ENCODE measurements at places on chromosomes 7 and 10.

- DNase-seq, result no peak
These were observed 320.7 kb downstream of the HGF start for GRCh38 chr7:81449105-81449504.

- peak; percentile 21 for DNase-seq
These were observed 75.7 kb downstream of the LYZL2 start for GRCh38 chr10:30553626-30554439.

DNA sequence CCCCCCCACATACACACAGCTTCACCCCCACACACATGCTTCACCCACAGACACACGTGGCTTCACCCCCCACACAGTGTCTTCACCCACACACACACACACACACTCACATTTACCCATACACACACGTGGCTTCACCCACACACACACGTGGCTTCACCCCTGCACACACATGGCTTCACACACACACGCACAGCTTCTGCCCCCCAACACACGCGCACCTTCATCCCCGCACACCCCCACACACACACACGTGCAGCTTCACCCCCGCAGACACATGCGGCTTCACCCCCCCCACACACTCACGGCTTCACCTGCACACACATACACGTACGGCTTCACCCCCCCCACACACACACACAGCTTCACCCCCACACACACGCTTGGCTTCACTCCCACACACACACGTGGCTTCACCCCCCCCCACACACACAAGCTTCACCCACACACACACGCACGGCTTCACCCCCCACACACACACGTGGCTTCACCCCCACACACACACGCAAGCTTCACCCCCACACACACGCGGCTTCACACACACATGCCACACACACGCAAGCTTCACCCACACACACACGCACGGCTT is 82.4 kb downstream of the NKX6-2 start:
- no peak for DNase-seq

- DNase-seq, result no peak
These were observed 109.1 kb downstream of the SEPTIN7 start for GRCh38 chr7:35909870-35910357.

DNA sequence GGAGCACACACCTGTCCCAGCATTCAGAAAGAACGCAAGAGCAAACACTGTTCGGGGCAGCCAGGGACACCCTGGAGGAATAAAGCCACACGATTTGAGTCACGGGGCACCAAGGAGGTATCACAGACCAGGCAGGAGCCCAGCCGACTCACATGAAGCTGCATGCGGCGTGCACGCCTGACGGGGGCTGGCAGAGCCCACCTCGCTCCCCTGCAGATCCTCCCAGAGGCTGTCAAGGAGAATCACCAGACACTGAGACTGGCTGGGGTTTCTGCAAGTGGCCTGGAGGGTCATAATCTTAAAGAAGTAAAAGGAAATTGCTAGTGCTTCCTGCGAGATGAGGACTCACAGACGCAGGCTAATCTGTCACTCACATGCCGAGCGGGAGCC is 61.6 kb downstream of the TCERG1L start:
- DNase-seq, result no peak

GRCh38 chr10:131824371-131825149 is 76.2 kb upstream of the PPP2R2D start:
- no peak for DNase-seq

DNA sequence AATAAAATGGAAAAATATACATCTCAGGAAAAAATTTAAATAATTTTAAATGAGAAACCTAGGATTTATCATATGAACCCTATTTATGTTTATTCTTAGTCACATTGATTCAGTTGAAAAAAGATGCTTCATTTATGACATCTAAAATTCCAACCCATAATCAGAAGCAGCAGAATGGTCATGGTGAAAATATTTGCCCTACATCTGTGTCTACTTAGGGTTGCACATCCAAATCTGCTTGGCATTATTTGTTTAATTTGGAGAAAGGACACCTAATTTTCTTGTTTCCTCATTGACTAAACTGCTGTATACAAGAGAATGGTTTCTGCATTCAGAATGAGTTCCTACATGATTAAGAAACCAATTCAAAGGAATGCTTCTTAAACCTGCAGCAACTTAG is 72.9 kb upstream of the SKAP2 start:
- DNase-seq, result no peak

DNA sequence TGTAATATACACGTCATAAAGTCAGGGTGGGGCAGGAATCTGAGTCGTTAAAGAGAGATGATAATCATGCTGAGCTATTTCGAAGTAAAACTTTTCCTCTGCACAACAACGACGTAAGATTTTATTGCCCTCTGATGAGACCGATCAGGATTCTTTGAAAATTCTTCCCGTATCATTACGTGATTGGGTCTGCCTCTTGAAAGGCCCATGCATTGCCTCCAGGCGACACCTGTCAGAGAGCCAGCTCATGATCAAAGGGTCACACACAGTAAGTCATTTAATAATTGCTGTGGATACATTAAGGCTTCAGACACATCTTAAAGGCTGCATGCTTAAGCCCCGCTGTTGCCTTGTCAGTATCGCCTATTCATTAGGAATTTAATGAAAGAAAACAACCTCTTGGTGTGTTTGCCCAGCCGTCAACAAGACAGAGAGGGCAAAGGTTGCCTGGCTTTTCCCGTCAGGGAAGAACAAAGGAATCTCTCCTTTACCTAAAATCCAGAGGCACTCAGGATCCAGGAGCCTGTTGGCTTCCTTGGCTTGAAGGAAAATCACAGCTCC is 189.0 kb upstream of the SH2B2 start:
- DNase-seq, result no peak

DNA sequence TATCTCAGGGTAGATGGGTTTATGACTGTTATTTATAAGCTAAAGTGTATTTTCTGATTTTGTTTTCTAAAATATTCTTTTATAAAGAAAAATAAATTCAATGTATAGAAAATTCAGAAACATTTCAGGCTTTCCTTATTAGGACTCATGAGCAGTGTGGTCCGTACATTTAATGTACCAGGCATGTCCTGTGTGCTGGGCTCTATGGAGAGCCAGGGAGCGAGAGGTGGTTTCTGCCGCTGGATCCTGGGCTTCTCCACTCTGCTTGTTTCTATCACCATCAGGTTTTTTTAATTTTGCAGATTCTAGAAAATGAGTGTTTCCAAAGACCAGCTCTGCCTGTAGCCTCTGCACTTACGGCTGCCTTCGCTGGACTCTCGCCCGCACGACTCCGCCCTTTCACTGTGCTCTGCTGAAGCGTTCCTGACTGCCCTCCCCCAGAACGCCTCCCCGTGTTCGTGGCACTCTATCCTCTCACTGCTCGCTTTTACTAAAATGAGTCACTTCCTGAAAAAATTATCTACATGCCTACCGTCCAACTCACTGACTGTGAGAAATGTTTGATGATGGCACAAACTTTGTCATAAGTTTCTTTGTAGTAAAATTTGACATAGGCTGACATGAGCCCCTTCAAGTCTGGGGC is 188.5 kb downstream of the ZMYND11 start:
- peak; percentile 79 for DNase-seq

GRCh38 chr7:80771523-80771922 is 133.1 kb downstream of the CD36 start:
- no peak for DNase-seq

GRCh38 chr10:129418496-129419225 is 48.4 kb upstream of the MGMT start:
- DNase-seq, result no peak

DNA sequence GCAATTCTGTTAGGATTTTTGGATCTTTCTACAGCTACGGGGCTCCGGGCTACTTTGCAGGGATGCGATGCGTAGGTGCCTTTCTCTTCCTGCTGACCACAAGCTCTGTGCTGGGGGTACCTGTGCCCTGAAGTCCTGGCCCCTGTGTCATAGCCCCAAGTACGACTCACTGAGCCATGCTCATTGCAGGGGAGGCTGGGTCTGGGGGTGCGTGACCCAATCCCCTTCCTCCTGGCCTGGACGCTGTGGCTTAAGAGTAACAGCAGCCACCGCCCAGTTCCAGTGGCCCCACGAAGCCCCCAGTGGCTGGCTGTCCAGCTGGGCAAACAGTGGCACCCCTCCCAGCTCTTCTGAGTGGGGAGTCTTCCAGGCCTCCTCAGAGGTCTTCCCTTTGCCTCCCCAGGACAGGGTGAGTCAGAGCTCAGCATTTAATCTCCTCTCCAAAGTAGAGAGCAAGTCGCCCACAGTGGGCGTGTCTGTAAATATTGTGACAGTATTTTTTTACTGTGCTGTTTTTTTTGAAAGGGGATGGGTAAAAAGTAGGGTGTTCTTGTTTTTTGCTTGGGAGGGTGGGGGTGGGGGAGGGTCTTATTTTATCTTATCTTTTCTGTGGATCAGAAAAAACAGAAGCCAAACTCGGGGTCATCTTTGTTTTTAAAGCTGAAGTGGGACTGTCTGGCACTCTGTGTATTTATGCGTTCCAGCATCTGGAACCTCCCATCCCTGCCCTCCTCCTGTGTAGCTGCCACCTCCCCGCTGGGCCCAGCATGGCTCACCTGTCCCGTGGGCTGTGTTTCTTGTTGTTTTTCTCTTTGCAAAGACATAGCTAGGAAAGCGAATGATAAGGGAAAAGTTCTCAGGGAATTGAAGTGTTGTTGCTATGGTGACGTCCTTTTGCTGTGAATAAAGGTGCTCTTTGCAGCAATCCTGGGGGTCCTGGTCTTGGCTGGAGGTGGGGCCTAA is 8.2 kb downstream of the LFNG start:
- DNase-seq, result peak; percentile 83

GRCh38 chr7:23347682-23348180 is 48.6 kb downstream of the MALSU1 start:
- DNase-seq, result peak; percentile 98

- peak; percentile 82 for DNase-seq
These were observed 170.1 kb downstream of the FANK1 start for GRCh38 chr10:126066456-126066855.

DNA sequence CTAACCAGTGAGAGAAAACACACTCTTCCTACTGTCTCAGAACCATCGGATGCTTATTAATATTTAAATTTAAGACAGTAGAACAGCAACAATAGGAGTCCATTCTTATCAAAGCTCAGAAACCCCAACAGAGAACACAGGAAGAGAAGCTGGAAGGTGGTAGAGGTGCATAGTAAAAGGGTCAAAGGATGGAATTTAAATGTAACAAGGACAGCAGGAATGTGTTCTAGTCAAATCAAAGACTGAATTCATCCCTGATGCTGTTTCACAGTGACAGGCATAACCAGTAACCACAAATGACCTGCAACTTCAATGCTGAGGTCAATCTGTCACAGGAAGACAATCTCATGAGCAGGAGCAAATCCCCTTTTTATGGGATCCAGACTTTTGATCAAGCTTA is 1259.7 kb downstream of the XPNPEP1 start:
- no peak for DNase-seq

DNA sequence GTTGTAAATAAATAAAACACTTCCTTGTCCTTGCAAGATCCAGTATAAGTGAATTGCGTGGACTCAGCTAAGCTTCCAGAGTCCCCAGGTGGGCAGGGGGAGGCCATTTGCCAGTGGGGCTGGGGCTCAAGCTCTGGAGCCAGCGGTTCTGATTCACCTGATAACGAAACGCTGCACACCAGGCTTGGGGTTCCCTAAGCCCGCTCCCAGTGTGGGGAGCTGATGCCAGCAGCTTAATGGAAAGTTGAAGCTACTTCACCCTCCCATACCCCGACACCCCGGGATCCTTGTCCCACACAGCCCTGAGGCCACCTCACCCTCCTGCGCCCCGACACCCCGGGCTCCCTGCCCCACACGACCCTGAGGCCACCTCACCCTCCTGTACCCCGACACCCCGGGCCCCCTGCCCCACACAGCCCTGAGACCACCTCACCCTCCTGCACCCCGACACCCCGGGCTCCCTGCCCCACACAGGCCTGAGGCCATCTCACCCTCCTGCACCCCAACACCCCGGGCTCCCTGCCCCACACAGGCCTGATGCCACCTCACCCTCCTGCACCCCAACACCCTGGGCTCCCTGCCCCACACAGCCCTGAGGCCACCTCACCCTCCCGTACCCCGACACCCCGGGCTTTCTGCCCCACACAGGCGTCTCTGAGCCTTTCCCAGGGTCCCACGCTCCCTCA is 30.8 kb downstream of the FKBP6 start:
- no peak for DNase-seq

DNA sequence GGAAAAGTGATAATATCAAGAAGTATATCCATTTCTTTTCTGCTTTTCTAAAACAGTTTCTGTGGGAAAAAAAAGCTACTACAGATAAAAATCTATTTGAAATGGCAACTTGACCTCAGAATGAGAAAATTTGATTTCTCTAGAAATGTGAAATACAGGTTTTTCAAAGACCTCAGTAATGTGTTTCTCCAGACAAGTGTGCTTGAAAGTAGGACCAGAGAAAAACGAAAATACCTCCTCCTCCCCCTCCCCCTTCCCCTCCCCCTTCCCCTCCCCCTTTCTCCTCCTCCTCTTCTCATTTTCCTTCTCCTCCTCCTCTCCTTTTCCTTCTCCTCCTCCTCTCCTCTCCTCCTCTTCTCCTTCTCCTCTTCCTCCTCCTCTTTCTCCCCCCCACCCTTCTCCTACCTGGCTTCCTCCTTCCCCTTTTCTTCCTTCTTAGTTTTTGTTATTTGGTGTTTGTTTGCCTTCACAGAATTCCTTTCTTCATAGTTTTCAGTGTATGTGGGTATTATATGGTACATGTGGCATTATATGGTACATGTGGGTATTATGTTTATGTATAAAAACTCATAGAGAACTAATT is 179.4 kb downstream of the CDK14 start:
- no peak for DNase-seq

DNA sequence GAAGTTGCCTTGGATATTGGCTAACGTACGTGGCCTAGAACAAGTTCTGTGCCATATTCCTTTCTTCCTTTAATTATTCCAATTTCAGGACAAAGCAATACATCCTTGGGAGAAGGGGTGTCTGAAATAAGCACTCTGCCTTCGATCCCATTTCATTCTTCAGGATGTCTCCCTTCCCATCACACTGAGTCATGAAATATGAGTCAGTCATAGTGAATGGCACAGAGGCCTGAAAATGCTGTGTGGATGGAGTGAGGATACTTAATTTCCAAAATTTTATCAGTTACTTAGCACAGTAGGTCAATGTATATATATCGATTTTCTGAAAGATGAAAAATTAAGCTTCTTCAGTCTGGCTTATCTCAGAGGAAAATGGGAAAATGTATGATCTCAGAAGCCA is 19.5 kb downstream of the EVX1 start:
- no peak for DNase-seq

- no peak for DNase-seq
These were observed 18.5 kb downstream of the CYP51A1 start for GRCh38 chr7:92115821-92116220.
